A549 treated with CpdA at 1 μM for 4 hours (cell line): ENCODE measurements at places on chromosomes 3 and 15. TPM values are rescaled to one million over a fixed set of nuclear protein-coding genes. Genes with fewer than 3 reads are reported as not detected.

Gene FOXB1
- not detected in 5 replicates for total RNA-seq

Gene RAB11A
- total RNA-seq = 261 to 353 TPM (median 295 TPM) in 5 replicates

Gene MFSD1
- 42.6 to 56.1 TPM (median 51.1 TPM) in 5 replicates for total RNA-seq

Gene GNAT1
- 0.02 TPM in 1 of 5 replicates, not detected in the others for total RNA-seq

Gene STRIT1
- total RNA-seq = not detected in 5 replicates

Gene ABHD17C
- 42.0 to 48.0 TPM (median 45.9 TPM) in 5 replicates for total RNA-seq

Gene PLSCR5
- not detected in 5 replicates for total RNA-seq

Gene DAPK2
- 2.4 to 4.3 TPM (median 3.6 TPM) in 5 replicates for total RNA-seq

Gene USP13
- 6.7 to 13.2 TPM (median 11.1 TPM) in 5 replicates for total RNA-seq

Gene DUT
- 84.9 to 112 TPM (median 110 TPM) in 5 replicates for total RNA-seq

Gene IQCH
- total RNA-seq = 0.89 to 2.2 TPM (median 1.6 TPM) in 5 replicates

Gene HCN4
- 0.15 to 0.38 TPM (median 0.30 TPM) in 5 replicates for total RNA-seq

Gene BLOC1S6
- 17.5 to 31.1 TPM (median 20.8 TPM) in 5 replicates for total RNA-seq

Gene TRH
- total RNA-seq = not detected in 5 replicates

Gene NANOGP8
- not detected in 5 replicates for total RNA-seq

Gene CPN2
- not detected in 5 replicates for total RNA-seq

Gene PCSK6
- total RNA-seq = 11.2 to 12.4 TPM (median 11.4 TPM) in 5 replicates

Gene TMEM40
- 0.13 to 0.38 TPM (median 0.26 TPM) in 5 replicates for total RNA-seq

Gene GYG1
- total RNA-seq = 34.2 to 43.0 TPM (median 35.5 TPM) in 5 replicates

Gene BUB1B
- 28.2 to 33.9 TPM (median 30.0 TPM) in 5 replicates for total RNA-seq

Gene CSPG4
- total RNA-seq = 0.09 to 0.13 TPM (median 0.12 TPM) in 5 replicates

Gene AHSG
- 0.09 to 0.12 TPM (median 0.11 TPM) in 3 of 5 replicates, not detected in the others for total RNA-seq

Gene THSD4
- total RNA-seq = 18.1 to 24.2 TPM (median 20.9 TPM) in 5 replicates

Gene IP6K2
- 45.3 to 52.3 TPM (median 48.9 TPM) in 5 replicates for total RNA-seq

Gene MESP2
- 0.41 to 0.73 TPM (median 0.51 TPM) in 4 of 5 replicates, not detected in the other for total RNA-seq

Gene ALDH1A2
- 0.19 to 0.75 TPM (median 0.51 TPM) in 3 of 5 replicates, not detected in the others for total RNA-seq

Gene CLASP2
- 17.4 to 24.3 TPM (median 19.5 TPM) in 5 replicates for total RNA-seq

Gene CCR9
- not detected in 5 replicates for total RNA-seq

Gene HYAL1
- total RNA-seq = 0.31 to 0.48 TPM (median 0.38 TPM) in 5 replicates

Gene SH3GL3
- total RNA-seq = 0.50 to 0.96 TPM (median 0.76 TPM) in 5 replicates

Gene PSMD6
- 75.9 to 83.2 TPM (median 78.9 TPM) in 5 replicates for total RNA-seq

Gene PLIN1
- 0.06 to 0.11 TPM (median 0.08 TPM) in 3 of 5 replicates, not detected in the others for total RNA-seq
